ENCODE measurements at places on chromosomes 3 and 15. TPM values are rescaled to one million over a fixed set of nuclear protein-coding genes. Genes with fewer than 3 reads are reported as not detected.

The GPR27 gene
- total RNA-seq: not detected

The SKOR1 gene
- 0.09 TPM for total RNA-seq

The CHL1 gene
- total RNA-seq: not detected

The CHDH gene
- not detected for total RNA-seq

The SLC22A13 gene
- total RNA-seq: 1.6 TPM
